ENCODE measurements at places on chromosomes 12 and 14.

- no peak for DNase-seq
Measured at GRCh38 chr14:55103971-55104954, 24.8 kb upstream of the LGALS3 start.

GRCh38 chr12:27779416-27779919 is 565 bp upstream of the KLHL42 start:
- DNase-seq = peak; percentile 32

- no peak for DNase-seq
Measured at GRCh38 chr12:66925083-66925482, 246.2 kb upstream of the GRIP1 start.

- no peak for DNase-seq
Measured at GRCh38 chr12:124131659-124132058, 158.6 kb downstream of the ZNF664 start.

- no peak for DNase-seq
Measured at GRCh38 chr12:41701943-41702601, 442.6 kb downstream of the GXYLT1 start.

DNA sequence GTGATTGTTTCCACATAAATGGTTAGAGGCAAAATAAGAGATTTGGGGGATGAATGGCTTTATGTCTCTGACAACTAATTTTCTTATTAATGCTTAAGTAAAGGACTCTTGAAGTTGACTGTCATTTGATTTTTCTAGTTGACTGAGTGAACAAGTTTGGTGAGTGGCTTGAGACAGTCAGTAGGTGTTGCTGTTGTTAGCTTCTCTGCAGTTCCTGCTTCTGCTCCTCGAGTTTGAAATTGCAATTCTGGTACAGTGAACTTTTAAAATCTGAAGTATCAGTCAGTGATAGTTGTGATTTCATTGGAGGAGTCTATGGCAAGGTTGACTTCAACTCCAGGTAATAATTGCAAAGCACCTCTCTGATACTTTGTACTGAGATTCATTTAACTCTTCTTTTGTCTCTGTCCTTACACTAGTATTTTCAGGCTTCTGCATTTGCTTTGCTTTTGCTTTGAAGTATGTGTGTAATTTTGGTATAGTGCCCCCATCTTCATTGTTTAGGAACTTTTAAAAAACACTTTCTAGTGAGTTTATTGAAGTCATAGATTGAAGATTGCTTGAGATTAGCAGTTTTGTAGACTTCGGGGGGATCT is 415.5 kb downstream of the PCNX1 start:
- peak; percentile 72 for DNase-seq

DNA sequence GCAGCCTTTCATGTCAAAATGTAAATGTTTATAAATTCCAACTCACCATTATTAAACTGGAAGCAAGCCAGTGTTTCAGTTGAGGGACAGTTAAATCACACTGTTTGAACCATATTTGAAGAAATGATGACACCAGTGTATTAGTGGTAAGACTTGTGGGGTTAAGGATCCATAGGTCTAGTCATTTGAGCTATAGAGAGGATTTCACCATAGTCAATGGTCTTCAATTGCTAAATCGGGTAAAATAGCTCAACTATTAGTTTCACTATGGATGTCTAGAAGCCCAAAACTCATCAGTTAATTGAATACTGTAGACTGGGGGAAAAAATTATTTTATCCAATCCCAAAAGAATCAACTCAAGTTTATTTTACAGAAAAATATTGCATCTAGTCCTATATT is 659.1 kb downstream of the NRXN3 start:
- DNase-seq = no peak

- no peak for DNase-seq
Measured at GRCh38 chr12:15819644-15820437, 30.7 kb upstream of the EPS8 start.

DNA sequence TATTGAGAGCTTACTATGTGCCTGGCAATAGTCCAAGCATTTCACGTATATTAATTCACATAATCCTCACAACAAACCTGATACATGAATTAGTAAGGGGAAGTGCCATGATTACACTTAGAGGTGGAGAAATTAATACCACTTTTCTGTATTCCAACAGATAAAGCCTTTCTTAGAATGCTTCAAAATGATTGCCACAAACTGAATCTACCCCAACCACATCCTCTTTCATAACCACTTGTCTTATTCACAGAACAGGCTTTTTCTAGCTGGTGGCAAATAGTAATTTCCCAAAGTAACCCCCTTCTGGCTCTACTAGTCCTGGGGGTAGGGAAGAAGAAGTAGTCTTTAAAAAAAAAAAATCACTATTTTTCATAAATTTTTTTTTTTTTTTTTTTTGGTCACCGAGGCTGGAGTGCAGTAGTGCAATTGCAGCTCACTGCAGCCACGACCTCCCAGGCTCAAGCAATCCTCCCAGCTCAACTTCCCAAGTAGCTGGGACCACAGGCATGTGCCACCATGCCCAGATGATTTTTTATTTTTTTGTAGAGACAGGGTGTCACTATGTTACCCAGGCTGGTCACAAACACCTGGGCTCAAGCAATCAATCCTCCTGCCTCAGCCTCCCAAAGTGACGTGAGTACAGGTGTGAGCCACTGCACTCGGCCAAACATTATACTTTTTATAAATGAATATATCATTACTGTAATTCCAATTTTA is 59.0 kb upstream of the ARID2 start:
- no peak for DNase-seq

DNA sequence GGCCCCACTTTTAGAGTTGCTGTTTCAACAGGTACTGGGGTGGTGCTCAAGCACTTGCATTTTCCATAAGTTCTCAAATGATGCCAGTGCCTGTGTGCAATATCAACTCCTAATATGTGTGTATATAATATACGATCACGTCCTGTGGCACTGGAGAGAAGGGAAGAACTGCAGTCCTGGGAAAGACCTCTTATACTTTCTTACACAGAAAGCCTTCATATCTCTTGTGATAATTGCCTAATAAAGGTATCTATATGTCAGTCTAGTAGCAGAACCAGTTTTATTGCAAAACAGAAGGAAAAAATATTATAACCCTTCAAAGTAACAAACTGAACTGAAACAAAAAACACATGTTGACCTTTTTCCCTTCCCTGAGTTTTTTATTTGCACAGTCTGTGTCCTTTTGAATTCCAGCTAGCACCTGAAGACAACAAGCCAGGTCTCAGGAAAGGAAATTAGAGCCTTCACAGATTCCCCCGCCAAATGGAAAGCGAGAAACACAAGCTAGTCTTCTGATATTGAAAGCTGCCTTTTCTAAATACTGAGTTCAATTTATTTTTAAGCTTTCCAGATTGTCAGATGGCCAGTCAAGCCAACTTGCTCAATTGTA is 44.4 kb downstream of the IGF1 start:
- no peak for DNase-seq

DNA sequence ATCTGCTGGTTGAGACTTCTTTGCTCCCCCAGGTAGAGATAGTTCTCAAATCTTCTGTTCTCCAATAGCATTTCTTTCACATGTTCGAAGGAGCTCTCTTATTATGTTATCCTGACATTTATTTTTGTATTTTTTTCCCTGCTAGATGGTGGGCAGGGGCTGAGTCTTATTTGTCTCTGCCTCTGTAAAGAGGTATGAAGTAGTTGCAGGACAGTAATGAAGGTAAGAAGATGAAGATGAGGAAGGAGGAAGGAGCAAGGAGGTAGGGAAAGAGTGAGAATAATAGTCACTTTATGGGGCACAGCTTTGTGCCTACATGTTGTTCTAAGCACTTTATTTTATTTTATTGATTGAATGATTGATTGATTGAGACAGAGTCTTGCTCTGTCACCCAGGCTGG is 5.0 kb upstream of the CIROP start:
- DNase-seq = no peak

GRCh38 chr12:26268841-26269561 is 73.6 kb downstream of the SSPN start:
- no peak for DNase-seq

DNA sequence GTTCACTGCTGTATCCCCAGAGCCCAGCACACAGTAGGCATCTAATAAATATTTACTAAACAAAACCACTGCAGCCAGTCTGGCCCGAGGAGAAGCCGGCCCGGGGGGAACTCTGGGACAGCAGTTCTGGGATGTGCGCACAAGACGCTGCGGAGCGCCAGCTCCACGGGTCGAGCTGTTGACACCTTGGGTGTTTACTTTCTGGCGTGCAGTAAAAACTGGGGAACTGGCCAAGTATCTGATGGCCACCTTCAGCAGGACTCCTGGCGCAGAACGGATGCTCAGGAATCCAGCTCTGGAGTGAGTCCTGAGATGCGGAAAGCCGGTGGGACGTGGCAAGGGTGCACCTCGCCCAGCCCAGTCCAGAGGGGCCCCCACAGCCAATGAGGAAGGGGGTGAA is 65.6 kb downstream of the NCOR2 start:
- no peak for DNase-seq

- peak; percentile 73 for DNase-seq
Measured at GRCh38 chr14:33569821-33570687, 380.8 kb downstream of the EGLN3 start.

GRCh38 chr14:23657959-23658470 is 21.9 kb downstream of the DHRS2 start:
- DNase-seq = no peak

DNA sequence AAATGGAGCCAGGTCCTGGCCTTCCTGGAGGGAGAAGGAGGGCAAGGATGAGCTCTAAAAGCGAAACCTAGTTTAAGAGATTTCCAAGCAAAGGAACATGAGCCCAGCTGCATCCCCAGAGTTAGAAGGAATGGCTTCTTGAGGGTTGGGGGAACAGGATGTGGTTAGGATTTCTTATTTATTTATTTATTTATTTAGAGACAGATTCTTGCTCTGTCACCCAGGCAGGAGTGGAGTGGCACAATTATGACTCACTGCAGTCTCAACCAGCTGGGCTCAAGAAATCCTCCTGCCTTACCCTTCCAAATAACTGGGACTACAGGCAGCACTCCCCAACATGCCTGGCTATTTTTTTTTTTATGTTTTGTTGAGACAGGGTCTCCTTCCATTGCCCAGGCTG is 25.3 kb upstream of the TMEM106C start:
- DNase-seq = peak; percentile 24

- peak; percentile 9 for DNase-seq
Measured at GRCh38 chr12:39372929-39373328, 70.0 kb downstream of the KIF21A start.

DNA sequence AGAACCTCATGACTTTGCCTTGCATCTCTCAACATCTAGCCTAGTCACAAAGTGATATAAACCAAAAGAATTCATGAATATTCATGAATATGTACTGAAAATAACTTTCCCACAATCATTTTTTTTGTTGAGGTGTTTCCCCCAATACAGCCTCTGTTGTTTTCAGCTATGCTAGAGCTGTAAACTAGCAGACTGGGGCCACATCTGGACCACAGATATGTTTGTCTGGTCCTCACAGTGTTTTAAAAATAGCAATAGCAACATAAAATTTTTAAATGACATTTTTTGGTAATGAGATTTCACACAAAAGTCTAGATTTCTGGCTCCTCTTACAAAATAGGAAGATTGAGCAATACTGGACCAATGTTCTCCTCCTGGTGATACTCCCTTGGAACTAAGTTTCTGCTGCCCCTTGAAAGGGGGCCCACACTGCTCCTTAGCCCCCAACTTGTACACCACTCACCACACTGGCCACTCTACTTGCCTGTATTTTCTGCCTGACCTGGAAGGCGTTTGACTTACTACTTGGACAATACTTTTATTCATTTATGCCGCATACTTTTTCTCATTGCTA is 81.2 kb downstream of the BMP4 start:
- no peak for DNase-seq

DNA sequence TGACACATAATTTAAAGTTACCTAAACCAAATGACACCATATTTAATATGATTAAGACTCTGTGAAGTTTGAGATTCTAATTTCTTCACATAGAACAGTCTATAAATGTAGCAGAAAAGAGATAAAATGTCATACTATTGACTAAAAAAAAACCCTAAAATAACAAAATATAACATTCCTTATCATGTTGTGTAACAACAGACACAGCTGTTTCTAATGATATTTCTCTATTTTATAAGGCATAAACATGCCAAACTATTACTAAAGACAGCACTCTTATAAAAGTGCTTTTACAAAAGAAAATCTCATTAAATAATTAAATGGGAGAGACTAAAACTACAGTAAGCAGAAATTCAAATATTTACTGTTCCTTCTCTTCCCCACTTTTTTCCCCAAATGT is 49.4 kb downstream of the NOVA1 start:
- DNase-seq = no peak

- DNase-seq = no peak
Measured at GRCh38 chr14:69696204-69696527, 70.8 kb upstream of the SRSF5 start.

DNA sequence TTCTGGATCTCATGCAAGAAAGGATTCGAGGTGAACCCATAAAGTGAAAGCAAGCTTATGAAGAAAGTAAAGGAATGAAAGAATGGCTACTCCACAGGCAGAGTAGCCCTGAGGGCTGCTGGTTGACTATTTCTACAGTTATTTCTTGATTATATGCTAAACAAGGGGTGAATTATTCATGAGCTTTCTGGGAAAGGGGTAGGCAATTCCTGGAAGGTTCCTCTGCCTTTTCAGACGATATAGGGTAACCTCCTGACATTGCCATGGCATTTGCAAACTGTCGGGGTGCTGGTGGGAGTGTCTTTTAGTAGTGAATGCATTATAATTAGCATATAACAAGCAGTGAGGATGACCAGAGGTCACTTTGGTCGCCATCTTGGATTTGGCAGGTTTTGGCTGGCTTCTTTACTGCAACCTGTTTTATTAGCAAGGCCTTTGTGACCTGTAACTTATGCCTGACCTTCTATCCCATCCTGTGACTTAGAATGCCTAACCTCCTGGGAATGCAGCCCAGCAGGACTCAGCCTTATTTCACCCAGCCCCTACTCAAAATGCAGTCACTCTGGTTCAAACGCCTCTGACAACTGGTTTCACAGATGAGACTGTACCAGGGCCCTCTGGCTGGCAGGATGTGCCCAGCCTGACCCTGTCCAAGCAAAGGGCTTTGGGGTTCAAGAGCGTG is 157.7 kb upstream of the SFSWAP start:
- no peak for DNase-seq

GRCh38 chr12:25883026-25883916 is 75.2 kb upstream of the RASSF8 start:
- no peak for DNase-seq

DNA sequence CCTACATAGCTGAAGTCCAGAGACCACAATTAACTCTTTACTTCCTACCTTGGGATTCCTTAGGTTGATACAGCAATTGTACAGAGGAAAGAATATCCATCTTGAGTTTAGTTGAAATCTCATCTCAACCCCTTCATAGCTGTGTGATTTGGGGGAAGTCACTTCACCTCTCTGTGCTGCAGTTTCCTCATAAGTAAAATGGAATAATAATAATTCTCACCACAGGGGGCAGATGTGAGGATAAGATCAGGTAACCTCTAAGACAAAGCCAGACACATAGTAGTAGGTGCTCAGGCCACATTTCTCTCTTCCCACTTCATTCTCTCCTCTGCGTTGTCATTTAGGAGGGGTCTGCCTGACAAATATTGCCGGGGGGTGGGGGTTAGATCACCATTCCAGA is 6.7 kb downstream of the FOXN4 start:
- no peak for DNase-seq

DNA sequence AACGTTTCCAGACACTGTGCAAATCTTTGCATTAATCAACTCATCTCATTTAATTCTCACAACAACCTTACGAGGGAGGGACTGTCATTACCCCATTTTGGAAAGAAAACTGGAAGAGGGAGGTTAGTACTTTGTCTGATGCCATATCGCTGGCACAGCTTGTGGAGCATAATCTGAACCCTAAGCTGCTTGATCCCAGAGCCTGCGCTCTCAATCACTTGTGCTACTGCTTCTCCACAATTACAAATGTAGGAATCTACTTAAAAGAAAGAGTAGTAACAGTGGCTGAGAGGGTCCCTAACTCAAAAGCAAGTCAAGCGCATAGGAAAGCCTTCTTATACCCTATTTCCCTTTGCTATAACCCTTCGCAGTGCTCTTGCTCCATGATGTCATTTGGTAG is 3.2 kb downstream of the EFS start:
- no peak for DNase-seq
